ENCODE measurements at places on chromosomes 11 and 22.

DNA sequence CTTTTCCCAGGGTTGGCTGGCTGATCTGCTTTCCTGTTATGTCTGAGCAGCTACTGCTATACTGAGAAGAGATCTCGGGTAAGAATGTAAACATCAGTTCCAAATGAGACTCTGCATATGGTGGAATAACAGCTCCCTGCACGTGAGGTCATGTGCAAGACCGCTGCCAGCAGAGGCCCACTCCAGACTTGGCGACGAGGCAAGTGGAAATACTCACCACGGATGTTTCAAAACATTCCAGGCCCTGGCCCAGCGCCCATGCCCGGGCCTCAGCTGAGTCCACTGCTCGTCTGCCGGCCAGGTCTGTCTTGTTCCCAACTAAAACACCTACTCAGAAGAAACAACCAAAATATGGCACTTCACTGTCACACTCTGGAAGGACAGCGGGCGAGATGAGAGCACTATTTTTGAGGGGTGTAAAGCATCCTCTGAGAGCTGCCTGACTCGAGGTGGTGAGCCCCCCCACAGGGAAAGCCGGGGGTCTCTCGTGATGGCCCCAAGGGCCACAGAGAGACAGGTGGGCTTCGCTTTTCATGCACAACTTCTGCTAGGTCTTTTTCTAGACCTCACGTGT is 13.1 kb downstream of the IFT27 start:
- no peaks in the 10 kb centered on the region for H3K27me3 ChIP-seq
- no peak overlapping the region for H3K4me3 ChIP-seq
- H3K27ac ChIP-seq = no peak overlapping the region
- DNase-seq = no peak
- H3K4me1 ChIP-seq = peaks cover 2% of the 10 kb centered on the region

DNA sequence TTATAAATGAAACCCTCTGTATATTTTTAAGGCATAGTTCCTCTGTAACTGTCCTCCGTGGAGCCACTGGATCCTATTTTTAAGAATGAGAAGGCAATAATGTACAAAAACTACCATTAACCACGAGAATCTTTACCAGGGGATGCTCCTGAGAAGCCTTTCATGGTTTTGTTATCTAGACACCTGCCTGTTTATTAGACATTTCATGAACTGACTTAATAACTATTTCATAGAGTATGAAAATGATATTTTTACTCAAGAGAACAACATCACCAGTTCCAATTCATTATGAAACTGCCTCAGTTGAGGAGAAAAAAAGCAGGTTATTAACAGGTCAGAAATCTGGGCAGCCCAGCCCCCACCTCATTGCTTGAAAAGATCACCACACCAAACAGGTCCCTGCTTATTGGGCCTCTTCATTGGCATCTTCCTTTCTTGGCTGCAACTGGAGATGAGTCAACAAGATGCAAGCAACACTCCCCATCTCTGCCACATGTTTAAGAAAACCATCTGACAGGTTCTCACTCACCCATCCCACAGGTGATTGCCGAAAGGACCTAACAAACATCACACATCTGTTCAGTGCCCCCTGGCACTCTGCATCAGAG is 27.8 kb downstream of the ETS1 start:
- no peaks in the 10 kb centered on the region for H3K36me3 ChIP-seq
- DNase-seq = no peak

DNA sequence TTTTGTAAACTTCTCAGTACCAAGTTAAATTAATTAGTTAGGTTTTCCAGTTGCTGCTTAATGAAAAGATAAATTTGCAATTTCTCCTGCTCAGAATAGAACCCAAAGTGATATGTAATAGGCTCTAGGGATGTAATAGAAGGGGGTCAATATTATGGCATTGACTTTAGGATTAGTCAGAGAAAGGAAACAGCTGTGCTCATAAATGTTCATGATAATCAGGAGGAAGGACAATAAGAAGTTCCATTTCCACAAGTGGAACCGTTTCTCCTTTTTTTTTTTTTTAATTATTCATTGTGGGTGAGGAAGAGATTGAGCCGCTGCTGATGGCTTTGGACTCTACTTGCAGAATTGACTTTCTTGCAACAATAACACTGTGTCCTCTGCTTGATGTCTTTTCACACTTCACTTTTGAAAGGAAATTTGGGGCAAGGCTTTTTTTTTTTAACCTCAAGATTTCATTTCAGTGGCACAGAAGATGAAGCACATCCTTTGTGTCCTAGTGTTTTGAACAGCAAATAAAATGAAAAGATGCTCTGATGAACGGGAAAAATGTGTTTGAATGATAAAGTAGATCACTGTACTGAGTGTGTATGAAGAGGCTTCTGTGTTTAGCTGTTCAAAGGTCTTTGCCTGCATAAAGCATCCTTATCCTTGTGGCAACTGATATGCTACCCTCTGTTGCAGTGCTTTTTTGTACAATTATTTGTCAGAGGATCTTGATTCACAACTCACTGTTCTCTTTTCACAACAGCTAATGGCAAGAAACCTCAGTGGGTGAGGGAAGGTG is 62.4 kb downstream of the GAS2 start:
- H3K4me1 ChIP-seq = no peaks in the 10 kb centered on the region
- no peak overlapping the region for H3K27ac ChIP-seq
- no peaks in the 10 kb centered on the region for H3K36me3 ChIP-seq
- no peak overlapping the region for H3K4me3 ChIP-seq
- H3K27me3 ChIP-seq = no peaks in the 10 kb centered on the region

DNA sequence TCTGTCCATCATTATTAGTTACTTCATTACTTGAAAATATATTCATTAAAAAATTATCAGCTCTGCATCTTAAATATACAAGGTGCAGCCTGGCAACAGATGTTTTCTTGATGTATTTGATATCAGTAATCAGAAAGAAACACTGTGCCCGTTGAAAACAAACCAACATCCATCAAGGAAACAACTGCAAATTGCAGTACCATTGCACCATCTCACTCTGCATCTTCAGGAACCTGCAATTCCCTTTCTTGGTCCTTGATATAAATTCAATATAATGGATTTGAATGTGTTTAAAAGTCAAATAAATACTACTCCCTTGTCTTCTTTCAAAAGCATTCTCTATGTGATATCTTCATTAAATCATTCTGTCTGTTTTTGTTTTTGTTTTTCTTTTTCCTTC is 1131.2 kb downstream of the FAM181B start:
- no peak overlapping the region for H3K27ac ChIP-seq
- no peak overlapping the region for H3K4me3 ChIP-seq
- no peaks in the 10 kb centered on the region for H3K27me3 ChIP-seq

DNA sequence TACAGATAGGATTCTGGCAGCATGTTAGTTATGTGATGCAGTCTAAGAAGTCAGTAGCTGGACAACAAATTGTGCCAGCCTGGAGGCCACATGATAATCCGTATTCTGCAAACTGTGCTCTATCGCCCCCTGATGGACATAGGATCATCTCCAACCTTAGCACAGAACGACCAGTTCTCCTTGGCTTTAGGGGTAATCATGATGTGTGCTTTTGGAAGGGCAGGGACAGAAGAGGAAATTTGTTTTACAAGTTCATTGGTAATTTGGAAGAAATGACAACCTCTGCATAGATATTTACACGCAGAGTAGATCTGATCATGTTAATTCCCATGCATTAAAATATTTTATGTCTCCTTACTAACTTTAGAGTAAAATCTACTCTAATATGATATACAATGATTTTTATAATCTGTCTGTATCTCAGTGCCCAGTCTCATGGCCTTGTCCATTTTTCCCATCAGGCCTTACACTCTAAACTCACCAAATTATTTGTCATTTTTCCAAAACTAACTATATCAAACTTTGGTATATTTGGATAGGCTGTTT is 12.1 kb downstream of the OR10D3 start:
- H3K27me3 ChIP-seq = peaks cover 8% of the 10 kb centered on the region
- no peak overlapping the region for H3K27ac ChIP-seq
- no peaks in the 10 kb centered on the region for H3K4me1 ChIP-seq
- no peaks in the 10 kb centered on the region for H3K36me3 ChIP-seq
- DNase-seq = peak; percentile 31
- no peak overlapping the region for H3K4me3 ChIP-seq

GRCh38 chr22:38180841-38181452 is 683 bp downstream of the PLA2G6 start:
- H3K27ac ChIP-seq = peak overlapping the region; percentile 94
- H3K4me1 ChIP-seq = peaks cover 46% of the 10 kb centered on the region
- peak overlapping the region; percentile 93 for H3K4me3 ChIP-seq
- DNase-seq = peak; percentile 25
- H3K27me3 ChIP-seq = no peaks in the 10 kb centered on the region

DNA sequence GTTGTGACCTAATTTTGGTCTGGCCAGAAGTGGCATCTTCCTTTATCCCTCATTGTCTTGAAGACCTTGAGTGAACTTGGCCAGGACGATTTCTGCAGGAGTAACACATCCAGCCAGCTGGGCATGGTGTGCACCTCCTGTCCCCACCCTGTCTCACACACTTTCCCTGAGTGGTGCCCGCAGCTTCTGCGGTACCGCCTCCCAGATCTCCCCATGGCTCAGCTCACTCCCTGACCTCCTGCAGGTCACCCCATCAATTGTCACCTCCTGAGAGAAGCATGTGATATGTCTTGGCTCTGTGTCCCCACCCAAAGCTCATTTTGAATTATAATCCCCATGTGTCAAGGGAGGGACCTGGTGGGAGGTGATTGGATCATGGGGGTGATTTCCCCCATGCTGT is 50.2 kb upstream of the TP53I11 start:
- no peak overlapping the region for H3K4me3 ChIP-seq
- no peaks in the 10 kb centered on the region for H3K36me3 ChIP-seq
- peaks cover 4% of the 10 kb centered on the region for H3K27me3 ChIP-seq
- no peaks in the 10 kb centered on the region for H3K4me1 ChIP-seq
- DNase-seq = no peak

DNA sequence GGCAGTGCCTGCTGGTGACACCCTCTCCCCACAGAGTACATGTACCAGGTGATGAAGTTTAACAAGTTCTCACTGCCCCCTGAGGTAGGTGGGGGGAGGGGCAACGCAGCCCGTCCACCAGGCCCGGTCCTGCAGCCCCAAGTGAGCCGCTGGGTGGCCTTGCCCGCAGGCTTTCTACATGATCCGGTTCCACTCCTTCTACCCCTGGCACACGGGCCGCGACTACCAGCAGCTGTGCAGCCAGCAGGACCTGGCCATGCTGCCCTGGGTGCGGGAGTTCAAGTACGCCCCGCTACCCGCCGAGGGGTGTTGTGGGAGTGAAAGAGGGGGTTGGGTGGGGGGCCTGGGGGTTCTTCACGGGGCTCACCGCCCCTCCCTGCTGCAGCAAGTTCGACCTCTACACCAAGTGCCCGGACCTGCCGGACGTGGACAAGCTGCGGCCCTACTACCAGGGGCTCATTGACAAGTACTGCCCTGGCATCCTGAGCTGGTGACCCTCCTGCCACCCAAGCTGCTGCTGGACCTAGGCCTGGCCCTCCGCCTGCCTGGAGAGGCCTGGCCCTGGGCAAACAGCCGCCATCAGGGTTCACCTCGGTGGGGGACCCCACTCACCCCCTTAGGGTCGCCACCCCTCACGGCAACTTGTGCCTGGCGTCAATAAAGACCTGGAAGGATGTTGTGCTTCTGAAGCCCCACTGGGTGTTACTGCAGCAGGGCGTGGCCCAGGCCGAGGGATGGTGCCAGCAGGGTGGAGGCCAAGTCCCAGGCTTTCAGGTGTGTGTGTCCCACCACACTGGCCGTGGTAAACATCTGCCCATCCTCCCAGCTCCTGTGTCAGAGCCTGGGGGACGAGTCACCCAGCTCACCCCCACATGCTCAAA is 2.9 kb downstream of the MIOX start:
- no peaks in the 10 kb centered on the region for H3K27me3 ChIP-seq
- no peak overlapping the region for H3K4me3 ChIP-seq
- no peaks in the 10 kb centered on the region for H3K36me3 ChIP-seq
- no peak for DNase-seq

DNA sequence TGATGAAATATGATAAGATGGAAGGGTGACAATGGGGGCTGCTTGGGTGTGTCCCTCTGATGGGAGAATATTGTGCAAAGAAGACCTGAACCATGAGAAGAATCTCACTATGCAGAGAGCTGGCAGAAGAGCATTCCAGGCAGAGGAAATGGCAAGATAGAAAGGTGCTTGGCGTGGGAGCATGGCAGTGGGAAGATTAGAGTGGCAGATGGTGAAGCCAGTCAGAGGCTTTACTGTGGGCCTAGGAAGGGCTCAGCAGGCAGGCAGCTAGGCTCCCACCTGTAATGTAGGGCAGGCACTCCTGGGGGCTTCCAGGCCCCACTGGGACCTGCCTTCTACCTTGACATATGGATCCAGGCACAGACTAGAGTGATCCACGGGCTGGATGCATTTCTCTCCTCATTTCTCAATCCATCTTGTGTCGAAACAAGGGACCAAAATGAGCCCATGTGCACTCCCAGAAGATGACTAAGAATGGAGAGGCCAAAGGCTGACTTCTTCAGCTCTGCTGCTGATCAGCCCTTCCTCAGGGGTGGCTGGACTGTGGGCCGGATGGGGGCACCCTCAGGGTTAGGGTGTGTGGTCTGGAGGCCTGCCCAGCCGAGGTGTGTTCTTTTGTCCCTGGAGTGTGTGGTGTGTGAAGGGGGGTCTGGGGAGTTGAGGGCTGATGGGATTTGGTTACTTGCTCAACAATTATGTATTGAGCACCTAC is 88.3 kb downstream of the TSPAN18 start:
- H3K27ac ChIP-seq = no peak overlapping the region
- H3K4me1 ChIP-seq = no peaks in the 10 kb centered on the region
- no peaks in the 10 kb centered on the region for H3K36me3 ChIP-seq
- no peak for DNase-seq
- no peaks in the 10 kb centered on the region for H3K27me3 ChIP-seq

DNA sequence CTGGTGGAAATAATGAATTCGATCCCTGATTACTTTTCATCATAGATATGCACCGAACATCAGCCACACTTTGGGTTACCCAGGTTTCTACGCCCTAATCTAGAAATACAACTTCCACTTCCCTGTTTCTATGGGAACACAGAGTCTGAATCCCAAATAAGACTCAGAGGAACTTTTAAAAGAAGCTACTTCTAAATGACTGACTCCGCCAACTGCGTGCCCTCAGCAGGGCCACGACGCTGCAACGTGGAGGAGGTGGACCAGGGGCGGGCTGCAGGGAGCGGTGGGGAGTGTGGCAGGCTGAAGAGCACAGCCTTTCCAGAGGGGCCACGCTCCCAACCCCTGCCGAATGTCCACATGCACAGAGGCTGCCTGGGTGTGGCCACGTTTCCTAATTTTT is 304.0 kb downstream of the SHANK2 start:
- DNase-seq = no peak
- no peaks in the 10 kb centered on the region for H3K36me3 ChIP-seq
- no peaks in the 10 kb centered on the region for H3K4me1 ChIP-seq
- peaks cover 11% of the 10 kb centered on the region for H3K27me3 ChIP-seq
- H3K27ac ChIP-seq = no peak overlapping the region

DNA sequence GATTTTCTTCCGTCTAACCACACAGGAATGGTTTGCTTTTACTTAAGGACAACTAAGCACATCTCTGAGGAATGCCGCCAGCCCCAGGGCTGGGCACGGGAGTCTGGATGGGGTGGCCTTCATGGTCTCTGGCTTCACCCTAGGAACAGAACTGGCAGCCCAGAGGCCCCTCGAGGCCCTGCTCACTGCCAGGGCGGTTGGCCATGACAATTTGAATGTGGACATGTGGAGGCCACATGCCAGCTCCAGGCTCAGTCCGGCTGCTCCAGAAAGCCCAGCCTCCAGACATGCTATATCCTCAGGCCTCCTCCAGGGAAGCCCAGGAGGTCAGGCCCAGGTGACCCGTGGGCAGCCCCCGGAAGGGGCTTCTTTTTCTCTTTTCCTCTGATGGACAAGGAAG is 84.0 kb upstream of the FGF3 start:
- no peak overlapping the region for H3K4me3 ChIP-seq
- no peaks in the 10 kb centered on the region for H3K4me1 ChIP-seq
- DNase-seq = no peak
- no peak overlapping the region for H3K27ac ChIP-seq
- no peaks in the 10 kb centered on the region for H3K36me3 ChIP-seq

- no peak for DNase-seq
- H3K4me3 ChIP-seq = no peak overlapping the region
- H3K27ac ChIP-seq = no peak overlapping the region
- H3K36me3 ChIP-seq = no peaks in the 10 kb centered on the region
These were observed 18.9 kb downstream of the SHANK3 start for GRCh38 chr22:50691521-50691920.

Data from activated naive CD8-positive, alpha-beta T cell treated with anti-CD3 and anti-CD28 coated beads for 36 hours (primary cell).